ENCODE measurements at places on chromosomes 4 and X. TPM values are rescaled to one million over a fixed set of nuclear protein-coding genes. Genes with fewer than 3 reads are reported as not detected.

SERPINA7 gene
- total RNA-seq = not detected

DNA sequence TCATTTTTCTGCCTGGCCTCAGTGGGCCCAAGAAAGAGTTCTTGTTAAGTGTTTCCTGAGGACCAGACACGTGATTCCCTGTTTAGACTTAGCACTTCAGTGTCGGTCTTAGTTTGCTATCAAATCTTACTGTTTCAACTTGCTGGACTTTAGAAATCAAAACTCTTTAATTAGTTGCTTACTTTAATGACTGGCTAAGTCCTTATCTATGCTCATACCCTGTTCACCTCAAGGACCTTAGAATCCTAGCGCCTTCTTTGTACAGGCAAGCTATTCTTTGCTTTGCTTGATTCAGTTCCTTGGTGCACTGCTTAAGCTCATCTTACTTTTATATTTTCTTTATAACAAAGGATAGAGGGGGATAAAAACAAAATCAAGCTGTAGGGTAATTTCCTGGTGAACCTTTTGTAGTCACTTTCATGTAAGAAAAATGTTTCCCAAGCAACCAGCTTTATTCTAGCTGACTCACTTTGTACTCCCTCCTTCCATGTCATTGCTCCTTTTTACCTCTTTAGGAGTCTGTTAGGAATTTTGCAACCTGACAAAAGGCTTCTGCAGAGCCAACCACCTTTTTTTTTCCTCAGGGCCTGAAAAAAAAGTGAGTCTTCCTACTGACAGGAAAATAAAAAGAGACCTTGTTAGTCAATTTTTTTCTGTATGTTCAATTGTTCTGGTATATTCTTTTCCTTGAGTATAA, 14.7 kb downstream of the WDR44 start:
- no peak for DNase-seq

NKX6-1 gene
- total RNA-seq = 0.70 TPM

DNA sequence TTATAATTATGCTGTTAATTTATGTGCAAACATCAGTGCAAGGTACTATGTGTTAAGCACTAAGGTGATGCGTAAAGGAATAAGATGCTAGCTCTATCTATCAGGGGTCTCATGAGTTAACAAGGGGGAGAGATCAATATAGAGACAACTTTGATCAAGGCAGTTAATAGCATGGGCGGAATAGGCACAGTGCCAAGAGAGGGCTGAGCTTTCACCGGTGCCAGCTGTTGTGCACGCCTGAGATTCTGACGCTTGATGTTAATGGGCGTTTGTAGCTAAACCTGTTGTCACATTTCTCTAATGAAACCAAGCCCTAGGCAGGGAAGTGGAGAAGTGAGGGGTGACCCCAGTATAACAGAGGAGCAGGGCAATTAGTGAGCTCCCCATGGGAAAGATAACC, 86.0 kb upstream of the NMU start:
- DNase-seq = no peak

GUCY1A1 gene
- total RNA-seq = 21.0 TPM

DMRTC1 gene
- total RNA-seq = not detected

DNA sequence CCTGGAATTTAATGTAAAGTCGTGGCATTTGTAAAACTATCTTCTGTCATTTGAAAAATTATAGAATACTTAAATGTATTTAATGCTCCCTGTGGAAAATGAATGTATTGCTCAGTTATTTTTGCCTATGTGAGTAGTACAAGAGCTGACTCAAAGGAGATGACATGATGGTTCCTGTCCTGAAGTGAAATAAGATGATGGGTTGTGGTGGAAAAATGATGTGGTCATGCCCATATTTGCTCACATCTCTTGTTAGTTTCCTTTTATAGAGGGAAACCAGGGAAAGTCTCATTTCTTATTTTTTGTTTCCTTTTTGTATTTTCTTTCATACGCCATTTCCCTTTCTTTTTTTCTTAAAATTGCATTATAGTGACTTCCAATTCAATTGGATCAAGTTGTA, 23.7 kb downstream of the PLS3 start:
- DNase-seq = no peak

CCNQ gene
- 15.0 TPM for total RNA-seq

- DNase-seq = no peak
These were observed 336.9 kb downstream of the PTTG2 start for GRCh38 chr4:38297061-38297460.

DNA sequence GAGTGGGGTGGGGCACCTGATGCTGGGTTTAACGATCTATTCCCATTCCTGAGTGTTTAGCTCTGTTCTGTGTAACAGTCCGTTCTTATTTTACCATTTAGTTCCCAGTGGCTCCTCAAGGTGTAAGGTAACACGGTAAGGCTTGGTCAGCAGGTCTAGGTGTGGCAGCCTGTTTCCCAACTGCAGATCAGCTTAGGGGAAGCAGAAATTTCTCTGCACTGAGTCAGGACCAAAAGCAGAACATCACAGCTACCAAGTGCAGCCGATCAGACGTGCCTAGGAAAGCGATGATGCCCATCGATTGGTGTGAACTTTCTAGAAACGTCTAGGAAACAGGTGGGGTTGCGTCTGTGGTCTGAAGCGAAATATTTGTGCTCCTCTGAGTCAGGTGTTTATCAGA, 240.1 kb downstream of the STIM2 start:
- DNase-seq = no peak

ITM2A gene
- 42.2 TPM for total RNA-seq

DNA sequence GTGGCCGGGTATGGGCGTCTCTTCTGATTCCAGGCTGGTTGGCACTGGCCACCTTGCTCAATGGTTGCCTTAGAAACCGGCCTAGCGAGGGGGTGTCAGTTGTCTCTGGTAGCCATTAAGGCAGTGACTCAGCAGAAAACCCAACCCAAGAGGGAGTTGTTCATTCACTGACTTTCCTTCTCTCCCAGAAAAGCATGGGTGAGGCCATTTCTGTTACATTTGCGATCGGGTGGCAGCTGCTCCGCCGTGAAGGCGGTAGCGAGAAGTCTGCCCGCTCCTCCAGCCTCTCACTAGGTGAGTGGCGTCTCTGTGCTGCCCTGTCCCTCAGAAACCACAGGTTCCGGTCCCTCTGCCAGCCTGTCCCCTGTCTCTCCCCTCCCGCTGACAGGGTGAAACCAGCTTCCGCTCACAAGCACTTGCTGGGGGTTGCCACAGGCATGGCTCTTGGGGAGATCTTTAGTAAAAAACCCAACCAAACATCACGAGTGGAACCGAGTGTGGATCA, 17.4 kb downstream of the IRAK1 start:
- no peak for DNase-seq

GAGE12F gene
- total RNA-seq = not detected

GBA3 gene
- total RNA-seq = 0.44 TPM

GRCh38 chrX:38513112-38513742, 48.1 kb upstream of the TSPAN7 start:
- DNase-seq = no peak

GRCh38 chr4:68342134-68342533, 7.8 kb downstream of the YTHDC1 start:
- no peak for DNase-seq

GRCh38 chr4:105451346-105451745, 22.5 kb downstream of the PPA2 start:
- no peak for DNase-seq

MAN2B2 gene
- 37.3 TPM for total RNA-seq

PABPC1L2A gene
- not detected for total RNA-seq

DNA sequence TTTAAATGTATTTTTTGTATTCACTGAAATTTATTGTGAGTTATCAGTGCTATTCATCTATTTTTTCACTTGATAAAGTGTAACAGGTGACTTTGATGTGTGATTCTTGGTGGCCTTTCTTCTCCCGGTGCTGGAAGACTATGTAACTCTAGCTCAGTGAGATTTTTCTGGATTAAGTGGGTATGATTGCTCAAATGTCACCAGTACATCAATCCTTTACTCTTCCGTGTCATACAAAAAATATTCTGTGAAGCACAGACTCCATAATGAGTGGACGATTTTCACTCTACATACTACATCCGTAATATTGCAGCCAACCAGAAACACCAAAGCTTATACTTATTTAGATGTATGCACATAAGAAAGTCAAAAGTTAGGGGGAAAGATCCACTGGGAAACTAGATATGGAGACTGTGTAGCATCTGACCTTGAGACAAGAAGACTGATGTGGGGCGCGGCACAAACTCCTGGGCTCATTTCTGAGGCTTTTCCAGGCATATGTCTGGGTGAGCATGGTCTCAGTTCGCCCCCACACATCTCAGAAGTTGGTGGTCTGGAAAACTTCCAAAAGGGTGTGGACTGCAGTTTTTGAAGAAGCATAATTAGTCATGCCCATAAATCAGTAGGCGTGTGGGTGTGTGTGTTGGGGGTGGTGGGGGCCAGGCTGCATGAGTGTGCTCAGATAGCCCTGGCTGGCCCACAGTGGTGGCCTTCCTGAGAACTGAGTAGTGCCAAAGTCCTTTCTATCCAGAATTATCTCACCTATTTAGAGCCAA, 53.9 kb upstream of the TENM3 start:
- DNase-seq = no peak

ZNF185 gene
- 62.2 TPM for total RNA-seq

FRMPD3 gene
- total RNA-seq = 0.96 TPM

DNA sequence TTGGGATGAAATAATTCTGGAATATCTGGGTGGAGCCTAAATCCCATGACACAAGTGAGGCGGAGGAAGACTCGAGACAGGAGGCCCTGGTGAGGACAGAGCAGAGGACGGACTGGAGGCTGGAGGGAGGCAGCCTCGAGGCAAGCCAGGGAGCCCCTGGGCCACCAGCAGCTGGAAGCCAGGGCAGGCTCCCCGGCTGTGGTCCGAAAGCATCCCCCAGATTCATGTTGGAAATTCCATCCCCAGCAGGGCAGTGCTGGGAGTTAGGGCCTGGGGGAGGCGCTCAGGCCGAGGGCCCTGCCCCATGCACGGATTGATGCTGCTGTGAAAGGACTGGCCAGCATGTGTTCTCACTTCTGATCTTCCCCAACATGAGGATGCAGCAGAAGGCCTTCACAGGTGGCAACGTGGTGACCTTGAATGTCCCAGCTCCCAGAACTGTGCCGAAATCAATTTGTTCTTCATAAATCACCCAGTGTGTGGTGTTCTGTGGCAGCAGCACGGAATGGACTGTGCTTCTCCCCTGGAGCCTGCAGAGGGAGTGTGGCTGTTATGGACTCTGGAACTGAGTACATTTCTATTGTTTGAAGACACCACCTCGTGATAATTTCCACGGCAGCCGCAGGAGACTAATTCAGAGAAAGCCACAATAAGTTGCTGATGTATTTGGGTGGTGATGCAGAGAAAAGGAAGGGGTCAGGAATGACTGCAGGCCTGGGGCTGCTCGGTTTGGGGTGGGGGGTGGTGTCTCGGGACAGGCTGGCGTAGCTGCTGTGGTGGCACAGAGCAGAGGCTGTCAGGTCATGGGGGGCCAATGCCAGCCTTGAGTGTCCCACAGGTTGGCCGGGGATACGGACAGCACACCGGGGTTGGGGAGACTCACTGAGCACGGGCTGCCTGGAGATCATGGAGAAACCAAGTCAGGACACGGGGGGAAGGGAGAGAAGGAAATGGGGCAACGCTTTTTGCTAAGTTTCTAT, 56.9 kb downstream of the PCGF3 start:
- no peak for DNase-seq

DNA sequence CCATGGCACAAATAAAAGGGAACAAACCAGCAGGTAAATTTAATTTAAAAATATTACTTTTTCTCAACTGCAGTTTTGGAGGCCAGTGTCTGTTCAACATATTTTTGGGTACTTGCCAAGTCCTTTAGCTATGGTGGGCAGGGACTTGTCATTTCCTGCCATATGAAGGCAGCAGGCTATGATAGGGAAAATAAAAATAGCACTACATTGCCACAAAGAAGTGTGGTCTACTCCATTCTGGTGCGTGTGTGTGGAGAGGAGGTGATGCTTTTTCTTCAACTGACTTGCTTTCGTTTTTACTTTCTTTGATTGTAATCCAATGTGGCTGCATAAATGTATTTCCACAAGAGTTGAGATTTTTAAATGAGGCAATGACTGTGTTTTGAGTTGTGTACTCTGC, 17.2 kb downstream of the GPR174 start:
- no peak for DNase-seq

- no peak for DNase-seq
These were observed 281.0 kb downstream of the LDB2 start for GRCh38 chr4:16617435-16617834.

DNA sequence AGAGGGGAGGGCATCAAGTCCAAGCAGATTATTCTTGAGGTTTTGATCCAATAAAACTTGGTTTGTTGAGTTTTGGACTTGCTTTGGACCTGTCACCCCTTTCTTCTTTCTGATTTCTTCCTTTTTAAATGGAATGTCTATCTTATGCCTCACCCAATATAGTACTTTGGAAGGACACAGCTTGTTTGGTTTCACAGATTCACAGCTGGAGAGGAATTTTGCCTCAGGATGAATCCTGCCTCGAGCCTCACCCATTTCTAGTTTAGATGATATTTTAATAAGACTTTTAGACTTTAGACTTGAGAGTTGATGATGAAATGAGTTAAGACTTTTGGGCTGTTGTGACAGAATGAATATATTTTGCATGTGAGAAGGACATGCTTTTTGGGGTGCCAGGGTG, 136.9 kb upstream of the PDE5A start:
- DNase-seq = no peak

- DNase-seq = no peak
These were observed 131.5 kb upstream of the FAT1 start for GRCh38 chr4:186855111-186855510.

- DNase-seq = no peak
These were observed 841.9 kb downstream of the TRAM1L1 start for GRCh38 chr4:116243431-116243830.

TMEM271 gene
- not detected for total RNA-seq

GRCh38 chr4:112518675-112519074, 2.7 kb upstream of the NEUROG2 start:
- DNase-seq = no peak

DNA sequence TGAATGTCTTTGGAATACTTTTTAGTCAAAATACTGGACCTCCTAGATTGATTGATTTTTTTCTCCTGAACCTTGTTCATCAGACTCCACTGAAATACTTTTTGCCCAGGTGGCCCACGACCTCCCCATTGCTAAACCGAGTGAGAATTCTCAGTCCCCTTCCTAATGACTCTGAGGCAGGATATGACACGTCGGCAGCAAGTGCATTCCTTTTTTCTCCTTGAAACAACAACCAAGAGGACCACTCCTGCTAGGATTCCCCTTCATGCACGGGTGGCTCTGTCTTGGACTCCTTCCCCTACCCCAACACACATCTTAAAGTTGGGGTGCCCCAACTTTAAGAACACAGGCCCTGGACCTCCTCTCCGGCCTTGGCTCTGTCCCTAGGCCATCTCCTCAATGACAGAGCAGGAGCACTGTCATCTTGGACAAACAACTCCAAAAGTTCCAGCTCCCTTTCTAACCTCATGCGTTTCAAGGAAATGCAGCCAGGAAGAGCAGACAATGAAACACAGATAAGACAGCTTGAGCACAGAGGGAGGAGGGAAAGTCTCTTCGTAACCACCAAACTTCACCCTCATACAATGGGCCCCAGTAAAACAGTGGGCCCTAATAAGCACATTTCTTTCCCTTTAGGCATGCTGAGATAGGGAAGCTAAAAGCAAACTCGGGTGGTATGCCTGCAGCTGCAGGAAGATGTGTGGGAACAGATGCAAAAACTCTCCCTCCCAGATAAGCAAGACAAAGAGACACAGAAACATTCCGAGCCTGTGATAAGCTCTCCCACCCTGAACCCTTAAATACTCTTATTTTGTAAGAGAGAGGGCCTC, 33.9 kb downstream of the ZBTB49 start:
- DNase-seq = no peak

GRCh38 chr4:85557016-85557901, 82.3 kb downstream of the ARHGAP24 start:
- DNase-seq = no peak

Data from ureter (tissue), 1 donor.